Astrocyte of the hippocampus (primary cell): ENCODE measurements at places on chromosomes 12 and 14.

GRCh38 chr12:105812366-105812765 lies 326.4 kb downstream of the NUAK1 start:
- DNase-seq = peak; percentile 50

- DNase-seq = peak; percentile 41
These were observed 279.9 kb downstream of the RPS29 start for GRCh38 chr14:49306152-49306751.

DNA sequence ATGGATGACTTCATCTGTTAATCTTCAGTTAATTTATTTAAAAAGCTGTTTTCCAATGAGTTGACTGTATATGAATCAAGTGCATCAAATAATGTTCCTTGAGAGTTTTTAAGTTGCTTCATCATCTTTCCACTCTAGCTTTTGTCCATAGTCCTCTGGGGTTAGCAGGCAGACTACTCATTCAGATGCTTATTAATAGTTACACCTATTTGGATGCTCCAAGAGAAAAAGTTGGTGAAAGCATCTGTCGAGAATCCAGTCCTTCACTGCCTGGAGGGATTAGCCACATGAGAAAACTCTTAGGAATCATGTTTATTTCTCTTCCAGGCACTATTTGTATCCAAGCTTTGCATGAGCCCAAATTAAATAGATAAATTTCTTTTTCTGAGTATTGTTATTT lies 70.2 kb downstream of the DACT1 start:
- no peak for DNase-seq

DNA sequence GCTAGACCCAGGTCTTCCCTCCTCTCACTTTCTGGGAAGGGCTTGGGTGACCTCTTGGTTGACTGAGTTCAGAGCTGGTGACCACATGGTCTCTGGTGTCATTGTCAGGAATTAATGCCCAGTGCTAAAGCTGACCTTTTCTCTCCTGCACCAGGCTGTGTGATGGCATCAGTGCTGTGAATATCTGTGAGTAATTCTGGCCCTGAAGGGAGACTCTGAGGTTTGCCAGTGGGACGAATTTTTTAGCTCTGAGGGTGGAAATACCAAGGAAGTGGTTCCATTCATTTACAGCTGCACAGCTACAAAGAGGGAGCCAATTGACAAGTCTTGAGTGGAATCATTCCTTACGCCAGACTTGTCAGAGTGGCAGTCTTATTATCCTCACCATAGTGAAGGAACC lies 6.2 kb upstream of the KRT86 start:
- peak; percentile 72 for DNase-seq

GRCh38 chr14:57390806-57391516 lies 575 bp downstream of the NAA30 start:
- DNase-seq = peak; percentile 70

DNA sequence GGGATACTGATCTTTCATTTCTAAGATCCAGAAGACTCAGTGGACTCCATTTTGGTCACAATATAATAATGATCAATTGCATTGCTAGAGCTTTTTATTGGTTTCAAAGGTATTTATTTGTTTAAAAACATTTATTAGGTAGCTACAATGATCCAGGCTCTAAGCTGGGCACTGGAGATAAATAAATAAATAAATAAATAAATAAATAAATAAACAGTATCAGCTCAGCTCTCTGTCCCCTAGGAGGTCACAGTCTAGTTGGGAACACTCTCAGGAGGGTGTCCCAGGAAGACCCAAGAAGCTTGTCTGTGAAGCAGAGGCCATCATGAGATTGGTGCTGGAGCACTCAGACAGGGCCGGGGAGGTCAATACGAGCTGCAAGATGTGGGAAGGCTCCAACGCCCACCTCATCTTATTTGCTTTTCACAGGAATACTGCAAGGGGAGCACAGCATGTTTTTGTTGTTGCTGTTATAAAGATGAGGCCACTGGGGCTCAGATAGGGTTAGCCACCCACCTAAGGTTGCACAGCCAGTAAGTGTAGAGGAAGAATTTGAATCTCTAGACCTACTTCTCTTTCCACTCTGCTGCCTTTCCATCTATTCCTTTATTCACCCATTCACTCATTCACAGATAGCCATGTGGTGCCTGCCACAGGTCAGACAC lies 15.5 kb downstream of the ASB2 start:
- no peak for DNase-seq

DNA sequence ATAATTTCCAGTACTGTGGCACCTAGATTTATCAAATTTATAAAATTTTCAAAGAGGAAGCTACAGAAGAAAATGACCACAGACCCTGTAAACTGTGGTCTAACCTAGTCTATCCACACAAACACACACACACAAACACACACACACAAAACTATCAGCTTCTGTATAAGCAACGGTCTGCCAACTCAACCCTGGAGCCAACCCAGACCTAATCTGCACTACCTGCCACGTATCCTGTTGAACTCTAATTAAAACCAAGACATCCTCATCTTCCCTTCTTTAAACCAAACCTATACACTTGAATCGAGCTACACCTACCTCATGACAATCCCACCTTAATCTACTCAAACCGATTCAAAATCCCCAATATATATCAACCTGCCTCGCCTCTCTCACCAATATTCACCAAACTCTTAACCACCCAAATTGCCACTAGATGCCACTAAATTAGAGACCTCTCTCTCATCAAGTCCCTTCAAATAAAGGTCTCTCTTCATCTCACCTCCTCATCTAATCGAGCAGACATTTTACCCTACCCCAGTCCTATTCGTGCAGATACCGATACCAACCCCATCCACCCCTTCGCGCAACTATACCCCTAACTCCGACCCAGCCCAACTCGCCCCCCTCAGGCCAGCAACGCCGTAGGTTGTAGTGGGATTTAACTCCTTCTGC lies 808 bp downstream of the ACIN1 start:
- DNase-seq = peak; percentile 28

DNA sequence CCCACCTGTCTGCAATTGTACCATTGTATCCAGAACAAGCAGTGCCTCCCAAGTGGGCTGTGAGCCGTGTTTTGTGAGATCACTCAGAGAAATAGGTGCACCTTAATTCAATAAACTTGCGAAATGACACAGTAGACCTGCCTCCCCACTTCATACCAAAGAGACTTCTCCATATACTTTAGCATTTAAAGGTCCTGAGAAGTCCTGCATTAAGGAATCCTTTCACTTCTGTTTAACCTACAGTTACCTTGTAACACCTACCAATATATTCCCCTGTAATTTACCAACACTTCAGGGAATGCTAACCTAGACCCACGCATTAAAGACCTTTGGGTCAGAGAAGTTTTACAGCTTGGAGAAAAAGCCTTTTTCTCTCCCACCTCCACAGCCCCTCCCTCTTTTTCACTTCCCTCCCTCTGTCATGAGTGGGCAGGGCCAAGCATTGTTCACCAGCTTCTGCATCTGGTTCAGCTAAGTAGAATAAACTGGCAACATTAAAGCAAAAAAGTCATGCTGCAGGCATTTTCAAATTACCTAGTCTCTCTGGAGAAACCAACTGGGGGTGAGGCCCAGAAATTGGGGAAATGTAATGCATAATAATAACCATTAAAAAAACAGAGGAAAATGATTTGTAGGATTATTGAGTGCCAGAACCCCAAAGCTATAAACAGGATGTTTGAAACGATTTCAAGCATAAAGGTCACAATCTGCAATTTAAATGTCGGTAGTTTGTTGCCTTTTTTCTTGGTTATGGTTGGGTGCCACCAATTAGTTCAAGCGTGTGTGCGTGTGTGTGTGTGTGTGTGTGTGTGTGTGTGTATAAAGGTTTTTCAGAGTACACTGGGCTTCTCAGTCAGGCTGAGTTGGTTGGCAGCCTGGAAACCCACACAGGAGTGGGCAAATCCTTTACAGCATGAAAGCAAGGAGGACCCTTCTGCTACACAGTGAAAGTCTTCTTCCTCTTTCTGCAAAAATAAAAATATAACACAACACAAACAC lies 13.7 kb upstream of the WSCD2 start:
- DNase-seq = no peak

- DNase-seq = peak; percentile 78
These were observed 38.5 kb downstream of the SPTB start for GRCh38 chr14:64841121-64841651.

- peak; percentile 71 for DNase-seq
These were observed 48.8 kb downstream of the SLC38A1 start for GRCh38 chr12:46219877-46220655.

DNA sequence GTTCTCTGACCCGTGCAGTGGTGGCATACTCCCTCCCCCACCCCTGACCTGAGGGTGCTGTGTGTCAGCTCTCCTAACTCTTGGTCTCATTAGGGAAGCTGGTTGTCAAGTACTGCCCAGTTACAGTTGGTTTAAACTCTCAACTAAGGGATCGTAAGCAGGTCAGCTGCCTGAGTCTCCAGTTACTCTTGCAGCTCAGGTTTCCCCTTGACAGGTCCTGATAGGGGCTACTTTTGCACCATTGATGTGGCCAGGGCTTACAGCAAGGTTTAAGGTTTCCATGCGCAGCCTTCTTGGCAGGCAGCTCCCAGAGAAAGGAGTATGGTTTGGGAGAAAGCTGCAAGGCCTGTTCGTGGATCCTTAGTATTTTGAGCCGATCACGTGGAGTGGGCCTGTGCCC lies 74.5 kb downstream of the ETV6 start:
- DNase-seq = peak; percentile 78

- no peak for DNase-seq
These were observed 1226.7 kb downstream of the FLRT2 start for GRCh38 chr14:86756521-86757190.

GRCh38 chr12:111454716-111455447 lies 49.2 kb downstream of the SH2B3 start:
- no peak for DNase-seq

DNA sequence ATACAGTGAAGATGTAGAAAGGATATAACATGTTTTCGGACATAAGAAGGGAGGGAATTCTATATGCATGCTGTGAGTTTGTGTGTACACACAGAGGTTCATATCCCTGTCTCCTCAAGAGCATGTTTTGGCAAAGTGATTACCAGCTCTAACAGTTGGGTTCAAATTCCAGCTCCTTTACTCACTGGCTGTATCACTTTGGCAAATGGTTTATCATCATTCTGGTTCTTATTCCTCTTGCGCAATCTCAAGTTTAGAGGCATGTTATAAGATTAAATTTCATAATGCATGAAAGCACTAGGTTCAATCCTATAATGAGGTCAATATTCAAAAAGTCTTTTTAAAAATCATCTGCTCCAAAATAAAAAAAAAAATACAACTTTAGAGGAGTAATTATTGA lies 107.7 kb upstream of the LRFN5 start:
- DNase-seq = no peak

DNA sequence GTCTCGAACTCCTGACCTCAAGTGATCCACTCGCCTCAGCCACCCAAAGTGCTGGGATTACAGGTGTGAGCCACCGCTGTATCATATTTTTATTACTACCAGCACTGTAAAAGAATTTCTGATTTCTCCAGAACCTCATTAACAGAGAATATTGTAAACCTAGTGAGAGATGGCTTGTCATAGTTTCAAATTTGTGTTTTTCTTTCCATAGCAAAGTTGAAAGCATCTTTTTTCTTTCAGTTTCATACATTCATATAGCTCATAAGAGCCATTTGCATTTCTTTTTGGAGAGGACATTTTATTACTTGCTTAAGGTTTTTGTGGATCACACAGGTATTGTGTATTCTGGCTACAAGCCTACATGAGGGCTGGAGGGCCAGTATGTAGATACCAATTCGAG lies 58.0 kb downstream of the MIS18BP1 start:
- no peak for DNase-seq

DNA sequence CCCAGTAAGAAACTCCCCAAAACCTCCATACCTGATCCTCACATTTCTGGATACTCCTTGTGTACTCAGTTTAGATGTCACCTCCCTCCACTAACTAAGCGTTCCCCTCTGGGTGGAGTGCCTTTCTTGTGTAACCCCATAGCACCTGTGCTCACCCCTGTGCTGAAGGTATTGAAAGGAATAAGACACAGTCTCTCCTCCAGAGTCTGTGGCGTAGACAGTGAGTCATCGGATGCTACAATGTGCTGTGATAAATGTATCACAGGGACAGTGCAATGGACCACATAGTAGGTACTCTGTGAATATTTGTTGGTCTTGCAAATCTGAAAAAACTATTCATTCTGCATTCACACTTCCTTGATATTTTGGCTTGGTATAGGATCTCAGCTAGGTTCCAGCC lies 30.8 kb downstream of the TSPAN9 start:
- peak; percentile 40 for DNase-seq

DNA sequence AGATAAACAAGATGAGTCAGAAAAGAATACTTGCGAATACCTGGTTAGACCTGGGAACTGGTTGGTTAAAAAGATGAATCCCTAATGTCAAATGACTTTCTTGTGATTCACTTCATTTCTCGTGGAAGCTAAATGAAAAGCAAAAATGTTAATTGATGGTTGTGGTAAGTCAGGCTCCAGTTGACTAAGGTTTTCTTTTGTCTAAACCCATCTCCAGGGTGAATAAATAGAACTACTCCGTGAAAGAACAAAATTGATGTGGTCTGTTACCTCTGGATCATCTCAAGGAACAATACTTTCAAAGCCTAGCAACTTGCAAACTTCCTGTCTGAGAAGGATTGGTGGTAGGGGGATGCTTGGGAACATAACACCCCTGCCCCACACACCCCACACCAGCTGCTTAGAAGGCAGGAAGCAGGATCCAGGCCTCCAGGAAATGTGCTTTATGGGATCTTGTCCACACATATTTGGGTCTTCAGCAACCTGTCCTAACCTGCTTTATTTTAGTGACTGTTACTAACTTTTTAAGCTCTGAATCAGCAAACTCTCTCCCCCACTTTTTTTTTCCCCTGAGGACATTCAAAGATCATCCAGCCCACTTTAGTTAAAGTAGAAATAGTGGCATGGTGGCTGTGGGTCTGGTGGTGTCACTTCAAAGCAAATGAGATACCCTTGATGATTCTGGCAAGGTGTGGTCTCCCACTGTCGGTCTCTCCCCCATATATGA lies 60.4 kb upstream of the PTHLH start:
- DNase-seq = peak; percentile 88

- DNase-seq = no peak
These were observed 324.7 kb upstream of the SFSWAP start for GRCh38 chr12:131386167-131386521.

DNA sequence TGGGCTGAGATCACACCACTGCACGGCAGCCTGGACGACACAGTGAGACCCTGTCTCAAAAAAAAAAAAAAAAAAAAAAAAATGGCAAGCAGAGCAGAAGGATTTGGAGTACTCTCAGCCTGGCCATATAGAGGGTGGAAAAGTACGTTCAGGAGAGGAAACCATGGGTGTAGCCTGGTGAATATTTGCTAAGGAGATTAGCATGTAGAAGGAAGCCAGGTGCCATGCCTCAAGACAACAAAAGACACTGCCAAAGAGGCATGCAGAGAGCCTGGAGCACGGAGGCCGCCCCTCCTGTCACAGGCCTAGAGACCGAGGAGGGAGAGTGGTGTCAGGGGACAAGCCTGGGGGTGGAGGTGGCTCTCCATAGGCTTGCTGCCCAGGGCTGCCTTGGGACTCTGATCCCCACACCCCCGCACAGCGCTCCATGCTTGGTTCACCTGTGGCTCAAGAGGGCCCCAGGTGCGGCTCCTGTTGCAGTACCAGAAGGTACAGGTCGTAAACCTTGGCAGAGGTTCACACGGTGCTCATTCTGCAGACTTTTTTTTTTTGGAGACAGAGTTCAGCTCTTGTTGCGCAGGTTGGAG lies 27.9 kb upstream of the DEGS2 start:
- DNase-seq = no peak
